Mesenchymal stem cell (in vitro differentiated cells and primary cell): ENCODE measurements at places on chromosomes 2 and 18.
A peak's percentile ranks its signal among the peaks of the same experiment; 100 is the strongest.

DNA sequence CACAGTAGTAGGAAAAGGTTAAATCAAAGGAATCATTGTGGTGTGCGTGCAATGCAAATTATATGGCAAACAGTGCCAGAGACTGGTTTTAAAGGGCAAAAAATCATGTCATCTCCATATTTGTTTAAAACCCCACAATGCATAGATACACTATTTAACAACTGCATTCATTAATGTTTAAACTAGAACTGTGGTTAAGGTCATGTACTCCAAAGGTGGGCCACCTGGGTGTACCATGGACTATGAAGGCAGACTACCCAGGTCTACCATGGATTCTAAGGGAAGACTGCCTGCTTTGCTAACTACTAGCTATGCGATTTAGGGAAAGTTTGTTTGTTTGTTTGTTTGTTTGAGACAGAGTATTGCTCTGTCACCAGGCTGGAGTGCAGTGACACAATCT is 356.3 kb downstream of the ZEB2 start:
- no peak for DNase-seq

- DNase-seq: no peak
Measured at GRCh38 chr2:191526091-191526490, 151.8 kb upstream of the NABP1 start.

GRCh38 chr2:190999058-190999457 is 14.9 kb downstream of the STAT1 start:
- no peak for DNase-seq

DNA sequence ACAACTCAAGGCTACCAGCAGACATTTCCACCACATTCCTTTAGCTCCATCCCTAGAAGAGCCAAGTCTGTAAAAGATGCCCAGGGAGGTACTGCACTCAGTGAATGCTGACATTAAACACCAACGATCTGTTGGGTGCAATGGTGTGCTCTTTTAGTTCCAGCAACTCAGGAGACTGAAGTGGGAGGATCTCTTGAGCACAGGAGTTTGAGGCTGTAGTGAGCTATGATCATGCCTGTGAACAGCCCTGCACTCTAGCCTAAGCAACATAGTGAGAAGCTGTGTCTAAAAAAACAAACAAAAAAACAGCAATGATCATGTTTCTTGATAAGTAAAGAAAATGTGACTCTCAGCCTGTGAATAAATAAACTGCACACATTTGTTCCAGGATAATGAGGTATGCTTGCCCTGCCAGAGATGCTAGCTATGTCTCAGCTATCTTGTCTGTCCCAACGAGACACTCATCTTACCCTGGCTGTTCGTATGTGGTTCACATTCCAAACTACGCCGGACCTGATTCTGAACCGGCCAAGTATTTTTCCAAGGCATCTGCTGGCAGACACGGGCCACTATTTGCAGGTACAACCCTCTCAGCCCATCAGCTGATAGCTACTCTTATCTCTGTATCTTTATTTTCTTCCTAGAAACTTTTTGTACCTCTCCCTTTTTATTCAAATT is 21.8 kb downstream of the TMEM182 start:
- DNase-seq: no peak

DNA sequence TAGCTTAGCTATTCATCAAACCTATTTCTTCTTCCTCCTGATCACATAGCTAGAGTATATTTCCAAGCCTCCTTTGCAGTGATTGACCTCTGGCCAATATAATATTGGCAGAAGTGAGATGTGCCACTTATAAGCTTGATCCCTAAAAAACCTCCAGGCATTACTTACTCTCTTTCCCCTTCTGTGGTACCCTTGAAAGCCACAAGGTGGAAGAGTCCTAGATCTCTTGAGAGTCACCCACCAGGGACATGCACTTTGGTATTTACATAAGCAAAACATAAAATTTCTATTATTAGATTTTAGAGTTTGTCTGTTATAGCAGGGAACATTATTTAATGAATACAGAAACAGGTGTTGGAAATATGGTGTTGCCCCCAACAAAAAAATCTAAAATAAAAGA is 112.0 kb downstream of the EXOC6B start:
- DNase-seq: peak; percentile 12

DNA sequence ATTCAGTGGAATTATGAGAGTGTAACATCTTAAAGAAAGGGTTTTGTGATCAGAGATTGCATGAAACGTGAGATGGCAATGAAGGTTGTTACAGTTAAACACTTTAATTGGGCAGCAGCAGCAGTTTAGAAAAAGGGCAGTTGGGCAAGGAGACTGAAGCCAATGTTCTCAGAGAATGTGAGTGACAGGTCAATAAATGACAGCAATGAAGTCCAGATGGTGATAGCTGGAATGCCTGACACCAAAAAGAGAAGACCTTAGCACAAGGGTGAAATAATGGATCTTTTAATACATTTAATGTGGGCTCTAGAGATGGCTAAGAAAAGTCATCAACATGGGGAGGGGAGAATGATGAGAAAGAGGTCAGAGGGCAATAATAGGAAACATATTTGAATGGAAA is 89.4 kb upstream of the CDH7 start:
- DNase-seq: no peak

DNA sequence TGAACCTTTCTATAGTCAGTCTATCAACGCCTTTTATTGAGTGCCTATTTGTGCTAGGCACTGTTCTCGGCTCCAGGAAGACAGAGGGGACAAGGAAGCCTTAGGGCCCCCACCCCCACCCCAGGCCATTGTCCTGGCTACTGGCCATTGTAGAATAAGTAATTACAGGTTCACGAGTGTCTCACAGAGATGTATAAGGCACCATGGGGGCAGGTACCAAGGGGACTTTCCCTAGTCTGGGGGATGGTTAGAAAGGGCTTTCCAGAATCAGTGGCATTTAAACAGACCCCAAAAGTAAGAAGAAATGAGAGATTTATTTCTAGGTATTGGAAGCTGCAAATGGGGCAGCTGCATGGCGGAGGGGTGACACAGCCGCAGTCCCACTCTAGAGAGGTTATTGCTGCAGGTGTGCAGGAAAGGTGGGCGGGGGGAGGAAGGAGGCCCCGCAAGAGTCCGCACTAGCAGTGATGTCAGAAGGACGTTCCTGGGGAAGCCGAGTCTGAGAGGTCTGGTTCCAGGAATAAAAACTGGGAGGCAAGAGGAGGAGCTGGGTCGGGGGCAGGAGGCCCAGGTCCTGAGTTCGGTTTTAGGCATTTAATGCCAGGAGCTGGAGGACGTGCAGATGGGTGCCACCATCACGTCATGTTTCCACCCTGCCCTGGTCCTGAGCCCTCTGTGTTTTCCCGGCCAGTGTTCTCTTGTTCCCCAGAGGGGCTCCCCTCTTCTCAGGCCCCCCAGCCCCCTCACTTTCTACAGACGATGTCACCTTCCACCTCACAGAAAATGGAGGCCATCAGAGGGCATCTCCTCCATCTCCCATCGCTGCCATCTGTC is 30.5 kb downstream of the FOSL2 start:
- no peak for DNase-seq

DNA sequence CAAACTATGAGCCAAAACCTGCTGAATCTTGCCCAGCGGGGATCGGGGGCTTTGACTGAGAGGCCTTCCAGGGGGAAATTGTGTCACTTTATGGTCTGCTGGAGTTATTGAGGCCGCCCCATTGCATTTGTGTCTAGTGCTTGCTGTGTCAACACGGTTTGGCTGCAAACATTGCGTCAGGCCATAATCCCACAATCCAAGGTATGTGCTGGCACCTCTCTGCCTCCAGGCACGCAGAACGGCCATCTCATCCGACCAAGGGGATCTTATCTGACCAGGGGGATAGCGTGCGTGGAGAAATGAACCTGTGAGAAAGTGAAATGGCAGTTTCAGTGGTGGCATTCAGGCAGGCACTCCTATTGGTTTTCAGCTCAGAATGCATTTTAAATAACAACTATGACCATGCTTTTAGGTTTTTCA is 18.1 kb upstream of the LYPD6B start:
- no peak for DNase-seq

GRCh38 chr2:47307066-47307465 is 95.9 kb upstream of the MSH2 start:
- DNase-seq: peak; percentile 45

- DNase-seq: no peak
Measured at GRCh38 chr2:21256006-21256405, 132.2 kb downstream of the TDRD15 start.

- no peak for DNase-seq
Measured at GRCh38 chr18:10559553-10560451, 34.0 kb downstream of the NAPG start.

DNA sequence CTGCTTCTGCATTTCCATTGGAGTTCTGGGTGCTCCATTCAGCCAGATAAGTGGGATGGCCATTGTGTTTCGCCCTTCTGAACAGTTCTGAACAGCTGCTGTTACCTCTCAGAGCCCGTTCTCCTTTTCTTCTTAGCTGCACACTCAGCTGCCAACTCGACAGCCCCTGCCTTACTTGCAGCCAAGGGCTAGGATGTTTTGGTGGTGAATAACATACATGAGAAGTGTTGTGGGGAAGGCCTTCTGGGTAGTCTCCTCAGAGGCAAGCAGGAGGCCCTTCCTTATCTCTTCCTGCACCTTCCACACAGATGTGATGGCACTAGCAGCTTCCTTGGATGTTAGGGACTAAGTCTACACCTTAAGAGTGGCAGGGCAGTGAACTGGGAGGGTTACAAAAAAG is 138.4 kb upstream of the NOSTRIN start:
- DNase-seq: peak; percentile 28

- DNase-seq: no peak
Measured at GRCh38 chr2:236755278-236755840, 185.7 kb downstream of the ACKR3 start.

DNA sequence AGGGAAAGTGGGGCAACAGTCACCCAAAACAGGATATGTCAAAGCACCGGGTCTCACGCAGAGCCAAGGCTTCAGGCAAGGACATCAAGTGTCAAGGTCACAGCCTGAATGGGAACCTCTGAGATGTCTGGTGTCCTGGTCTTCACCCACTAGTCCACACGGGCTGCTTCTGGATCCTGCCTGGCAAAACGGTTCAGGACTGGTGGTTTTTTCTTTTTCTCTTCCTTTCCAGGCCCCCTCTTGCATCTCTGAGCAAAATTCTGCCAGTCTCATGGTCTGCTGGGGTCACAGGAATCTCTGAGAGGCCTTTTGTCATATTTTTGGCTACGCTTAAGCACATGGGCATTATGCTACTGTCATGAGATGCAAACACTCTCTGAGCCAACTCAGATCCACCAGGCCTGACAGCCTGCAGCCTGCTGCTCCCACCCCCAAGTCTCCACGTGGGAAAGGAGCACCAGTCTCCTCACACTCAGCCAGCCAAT is 518.2 kb upstream of the ZEB2 start:
- no peak for DNase-seq

GRCh38 chr18:2497797-2498196 is 73.5 kb downstream of the METTL4 start:
- DNase-seq: no peak

GRCh38 chr2:88269836-88270235 is 99.7 kb downstream of the THNSL2 start:
- no peak for DNase-seq

- no peak for DNase-seq
Measured at GRCh38 chr2:73985308-73986084, 786 bp downstream of the TET3 start.

DNA sequence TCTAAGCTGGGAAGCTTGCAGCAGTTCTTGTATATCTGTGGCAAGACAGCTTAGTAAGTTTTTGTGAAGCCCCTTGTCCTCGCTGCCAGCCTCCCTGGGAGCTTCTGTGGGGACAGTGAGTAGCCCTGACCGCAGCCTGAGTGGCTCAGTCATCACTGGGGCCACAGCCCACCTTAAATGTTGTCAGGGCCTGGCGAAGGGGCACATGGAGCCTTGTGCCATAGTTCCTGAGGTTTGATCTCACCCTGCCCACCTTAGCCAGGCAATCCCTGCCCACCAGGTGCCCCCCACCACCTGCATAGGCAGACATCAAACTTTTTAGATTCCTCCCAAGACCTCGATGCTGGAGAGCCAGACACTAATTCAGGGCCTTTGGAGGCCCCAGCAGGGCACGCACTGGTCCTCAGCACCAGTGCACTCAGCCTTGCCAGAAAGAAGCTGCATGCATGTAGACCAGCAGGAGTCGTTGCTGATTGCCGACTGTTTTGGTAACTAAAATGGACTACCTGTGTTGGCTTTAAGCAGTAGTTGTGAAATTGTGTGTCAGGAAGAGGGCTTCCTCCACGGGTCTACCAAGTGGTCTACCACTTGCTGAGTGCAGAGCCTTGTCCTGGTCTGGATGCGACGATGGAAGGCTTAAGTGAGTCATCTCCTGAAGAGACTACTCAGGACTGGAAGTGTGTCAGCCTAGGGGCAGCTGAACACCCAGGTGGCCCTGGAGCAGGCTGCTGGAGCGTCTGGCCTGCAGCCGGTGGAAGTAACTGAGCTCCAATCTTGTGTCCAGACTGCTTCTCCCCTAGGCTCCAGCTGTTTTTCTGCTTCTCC is 233.1 kb downstream of the SEPTIN10 start:
- DNase-seq: peak; percentile 68

GRCh38 chr2:111091811-111092211 is 28.9 kb upstream of the BCL2L11 start:
- DNase-seq: no peak
